ENCODE measurements at places on chromosomes 5 and 9.
A peak's percentile ranks its signal among the peaks of the same experiment; 100 is the strongest.

GRCh38 chr5:112787896-112788295, 50.2 kb downstream of the APC start:
- no peak for DNase-seq

GRCh38 chr9:88342246-88342645, 46.0 kb upstream of the SPIN1 start:
- DNase-seq, result no peak

DNA sequence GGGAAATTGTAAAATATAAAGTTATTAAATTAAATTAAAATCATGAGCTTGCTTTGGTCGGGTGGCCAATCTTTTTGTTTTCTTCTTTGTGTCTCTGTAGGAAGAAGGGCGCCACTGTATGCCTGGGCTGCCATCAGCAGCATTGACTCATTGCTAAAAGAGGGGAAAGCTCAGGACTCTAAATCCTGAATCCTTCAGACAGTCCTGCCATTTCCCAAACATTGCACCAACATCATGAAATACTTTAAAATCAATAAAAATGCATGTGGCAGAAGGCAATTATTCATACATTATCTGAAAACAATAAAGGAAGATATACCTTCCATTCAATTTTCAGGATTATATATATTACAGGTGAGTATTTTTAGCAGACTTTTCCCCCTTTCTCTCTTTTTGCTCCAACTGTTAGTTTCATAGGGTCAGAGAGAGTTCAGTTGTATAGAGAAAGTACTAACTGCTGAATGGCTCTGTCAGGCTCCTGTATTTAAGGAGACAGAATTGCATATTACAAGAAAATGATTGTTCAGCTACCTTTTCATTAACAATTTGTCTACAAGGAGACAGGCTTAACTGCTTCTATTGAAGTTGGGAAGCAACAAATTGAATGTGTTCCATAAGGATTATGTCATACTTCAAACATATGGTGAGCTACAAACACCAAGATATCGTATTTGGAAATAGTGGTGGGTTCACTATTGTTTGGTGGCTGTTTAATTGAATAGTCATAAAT, 95.7 kb downstream of the ATPSCKMT start:
- DNase-seq, result no peak

GRCh38 chr5:6082685-6083084, 295.7 kb downstream of the MED10 start:
- no peak for DNase-seq

DNA sequence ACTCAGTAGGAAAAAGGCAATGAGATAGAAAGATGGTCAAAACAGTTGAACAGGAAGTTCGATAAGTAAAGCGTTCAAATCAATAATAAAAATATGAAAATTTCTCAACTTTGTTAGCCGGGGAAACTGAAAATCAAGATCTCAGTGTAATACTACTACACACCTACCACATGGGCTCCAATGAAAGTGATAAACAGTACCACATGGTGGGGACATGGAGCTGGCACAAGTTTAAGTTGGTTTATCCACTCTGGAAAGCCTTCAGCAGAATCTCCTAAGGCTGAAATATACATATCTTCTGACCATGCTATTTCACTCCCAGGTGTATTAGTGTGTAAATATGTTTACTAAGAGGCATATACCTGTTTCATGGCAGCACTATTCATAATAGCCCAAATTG, 126.8 kb downstream of the NXNL2 start:
- DNase-seq, result no peak

GRCh38 chr9:107471552-107471951, 18.0 kb downstream of the KLF4 start:
- DNase-seq, result no peak

DNA sequence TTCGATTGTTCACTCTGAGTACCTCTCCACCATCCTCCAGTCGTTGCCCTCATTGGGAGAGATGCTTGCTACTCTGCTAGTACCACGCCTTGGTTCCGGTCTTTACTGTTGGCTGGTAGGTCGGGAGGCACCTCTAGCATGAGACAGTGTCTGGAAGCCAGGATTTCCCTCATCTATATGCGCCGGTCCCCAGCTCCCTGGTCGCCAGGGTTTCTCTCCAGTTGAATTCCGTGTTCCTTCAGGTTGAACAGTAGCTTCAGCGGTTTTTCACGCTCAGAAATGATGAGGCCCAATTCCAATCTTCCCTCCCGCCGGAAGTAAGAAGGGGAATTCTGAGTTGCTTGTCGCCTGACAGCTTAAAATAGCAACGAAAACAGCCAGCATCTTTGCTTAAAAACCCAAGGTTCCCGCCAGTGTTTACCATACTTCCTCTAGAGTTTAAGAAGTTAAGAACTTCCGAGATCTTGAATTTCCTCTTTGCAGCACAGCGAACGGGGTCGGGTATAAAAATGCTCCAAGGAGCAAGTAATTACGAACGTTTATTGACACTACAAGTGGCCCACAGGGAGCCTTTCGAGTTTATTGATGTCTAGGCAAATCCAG, 1.3 kb upstream of the ST8SIA4 start:
- DNase-seq, result peak; percentile 67

DNA sequence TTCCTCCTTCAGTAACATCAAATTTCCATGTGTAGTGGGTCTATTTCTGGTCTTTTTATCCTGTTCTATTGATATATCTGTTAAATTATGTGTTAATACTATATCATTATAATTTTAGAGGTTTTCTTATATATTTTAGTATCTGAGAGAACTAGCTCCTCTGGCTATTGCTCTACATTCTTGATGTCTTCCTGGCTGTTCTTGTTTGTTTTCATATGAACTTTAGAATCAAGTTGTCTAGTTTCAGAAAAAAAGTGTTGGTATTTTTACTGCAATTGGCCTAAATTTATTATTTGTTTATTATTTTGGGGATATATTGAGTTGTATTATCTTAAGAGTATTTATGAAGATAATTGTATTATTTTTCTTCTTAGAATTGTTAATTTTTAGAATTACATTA, 128.0 kb upstream of the ZNF618 start:
- DNase-seq, result no peak

DNA sequence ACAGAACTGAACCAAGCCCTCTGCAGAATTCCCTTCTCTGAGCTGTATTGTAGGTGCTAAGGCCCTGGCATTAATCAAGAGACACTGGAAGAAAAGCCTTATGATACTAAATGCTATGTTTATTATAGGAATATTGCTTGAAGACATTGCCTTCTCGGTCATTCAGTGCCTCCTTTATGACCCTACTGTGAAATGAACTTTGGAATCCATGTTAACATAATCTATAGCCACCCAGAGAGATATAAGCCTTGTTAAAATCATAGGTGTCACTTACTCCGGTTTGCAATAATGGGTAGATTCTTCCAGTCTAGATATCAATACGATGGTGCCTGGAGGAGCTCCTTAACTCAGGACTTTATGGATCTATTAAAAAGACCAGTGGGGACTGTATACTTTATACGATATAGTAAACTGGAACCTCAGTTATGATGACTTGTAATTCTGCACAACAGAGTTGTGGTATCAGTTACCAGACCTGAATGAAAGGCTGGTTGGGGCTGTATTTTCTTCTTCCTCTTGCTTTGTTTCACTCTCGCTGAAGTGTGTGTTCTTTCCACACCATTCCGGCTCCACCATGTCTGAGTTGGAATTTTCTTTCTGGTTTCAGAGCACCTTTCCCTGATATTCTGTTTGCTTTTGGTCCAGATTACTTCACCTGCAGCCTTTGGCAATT, 154.5 kb downstream of the DROSHA start:
- no peak for DNase-seq

DNA sequence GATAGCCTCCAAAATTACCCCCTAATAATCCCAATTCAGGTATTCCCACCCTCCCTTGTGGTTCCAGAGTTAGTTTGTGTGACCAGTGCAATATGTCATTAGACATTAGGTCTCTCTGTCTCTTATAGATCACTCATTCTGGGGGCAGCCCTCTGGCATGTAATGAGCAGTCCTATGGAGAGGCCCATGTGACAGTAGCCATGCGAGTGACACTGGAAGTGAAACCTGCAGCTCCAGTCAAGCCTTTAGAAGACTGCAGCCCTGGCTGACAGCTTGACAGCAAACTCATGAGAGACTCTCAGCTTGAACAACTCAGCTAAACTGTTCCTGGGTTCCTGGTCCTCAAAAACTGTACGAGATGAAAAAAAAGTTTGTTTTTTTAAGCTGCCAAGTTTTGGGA, 54.0 kb upstream of the HSPB3 start:
- no peak for DNase-seq

GRCh38 chr5:150352244-150353031, 5.1 kb upstream of the TCOF1 start:
- DNase-seq, result no peak

GRCh38 chr9:107065549-107065948, 202.6 kb downstream of the ZNF462 start:
- no peak for DNase-seq

DNA sequence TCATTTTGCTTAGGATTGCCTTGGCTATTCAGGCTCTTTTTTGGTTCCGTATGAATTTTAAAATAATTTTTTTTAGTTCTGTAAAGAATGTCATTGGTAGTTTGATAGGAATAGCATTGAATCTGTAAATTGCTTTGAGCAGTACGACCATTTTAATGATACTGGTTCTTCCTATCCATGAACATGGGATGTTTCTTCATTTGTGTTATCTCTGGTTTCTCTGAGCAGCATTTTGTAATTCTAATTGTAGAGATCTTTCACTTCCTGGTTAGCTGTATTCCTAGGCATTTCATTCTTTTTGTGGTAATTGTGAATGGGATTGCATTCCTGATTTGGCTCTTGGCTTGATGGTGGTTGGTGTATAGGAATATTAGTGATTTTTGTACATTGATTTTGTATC, 6.3 kb upstream of the UBE2QL1 start:
- DNase-seq, result no peak

- no peak for DNase-seq
Observed at GRCh38 chr9:108463932-108464606, 391.7 kb downstream of the ACTL7B start.

GRCh38 chr9:114405294-114406034, 17.7 kb upstream of the AKNA start:
- peak; percentile 83 for DNase-seq

DNA sequence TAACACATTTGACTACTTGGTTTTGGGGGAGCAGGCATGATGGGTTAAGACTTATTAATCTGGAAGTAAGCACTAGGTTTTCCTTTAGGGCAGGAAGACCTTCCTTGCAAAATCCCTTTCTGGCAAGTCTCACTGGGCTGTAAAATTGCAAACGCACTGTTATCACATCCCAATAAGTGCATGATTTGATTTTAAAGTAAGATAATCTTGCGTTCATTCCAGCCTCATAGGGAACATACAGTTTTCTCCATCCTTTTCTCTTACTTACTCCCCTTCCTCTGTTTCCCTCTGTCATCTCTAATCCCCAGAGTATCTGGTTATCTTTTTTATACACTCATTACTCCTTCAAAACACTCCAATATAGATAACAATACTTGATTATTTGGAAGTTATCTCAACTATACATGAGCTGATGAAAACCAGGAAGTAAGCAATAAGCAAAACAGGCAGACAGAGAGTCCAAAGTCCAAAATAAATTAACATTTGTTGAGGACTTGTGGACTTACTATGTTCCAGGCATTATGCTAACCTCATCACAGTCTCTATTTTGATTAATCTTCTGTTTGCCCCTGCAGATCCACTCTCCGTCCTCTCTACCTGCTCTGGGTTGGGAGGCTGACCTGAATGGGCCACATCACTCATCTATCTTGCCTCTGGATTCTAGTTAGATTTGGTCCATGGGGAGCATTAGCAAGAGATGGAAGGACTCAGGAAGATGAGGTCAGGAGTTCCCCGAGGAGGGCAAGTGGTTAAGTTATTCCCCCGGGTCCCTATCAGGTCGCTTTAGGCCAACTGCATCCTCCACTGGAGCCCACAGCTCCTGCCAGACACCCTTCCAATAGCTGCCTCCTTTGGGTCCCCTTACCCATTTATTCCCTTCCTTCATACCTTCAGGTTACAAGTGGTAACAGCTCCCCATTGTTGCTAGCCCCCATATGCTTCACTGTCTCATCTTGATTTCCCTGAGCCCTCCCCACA, 60.2 kb downstream of the SLC22A5 start:
- DNase-seq, result no peak

DNA sequence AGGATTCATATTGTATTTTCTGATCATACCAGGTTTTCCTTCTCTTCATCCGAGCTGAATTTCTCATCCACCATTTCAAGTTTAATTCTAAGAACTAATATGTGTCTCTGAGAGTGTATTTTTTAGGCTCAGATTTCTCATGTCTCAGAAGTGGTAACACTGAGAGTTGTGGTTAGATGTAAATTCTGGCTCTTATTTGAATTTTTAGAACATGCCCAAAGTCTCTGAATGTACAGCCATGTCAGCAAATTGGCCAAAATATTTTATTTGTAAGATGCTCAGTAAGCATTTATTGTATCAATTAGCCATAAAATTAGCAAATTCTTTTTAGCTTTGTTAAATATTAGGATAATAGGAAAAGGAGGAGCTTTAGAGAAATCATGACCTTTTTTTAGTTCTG, 16.6 kb downstream of the SV2C start:
- no peak for DNase-seq

GRCh38 chr9:117772960-117773359, 68.8 kb downstream of the TLR4 start:
- DNase-seq, result no peak

DNA sequence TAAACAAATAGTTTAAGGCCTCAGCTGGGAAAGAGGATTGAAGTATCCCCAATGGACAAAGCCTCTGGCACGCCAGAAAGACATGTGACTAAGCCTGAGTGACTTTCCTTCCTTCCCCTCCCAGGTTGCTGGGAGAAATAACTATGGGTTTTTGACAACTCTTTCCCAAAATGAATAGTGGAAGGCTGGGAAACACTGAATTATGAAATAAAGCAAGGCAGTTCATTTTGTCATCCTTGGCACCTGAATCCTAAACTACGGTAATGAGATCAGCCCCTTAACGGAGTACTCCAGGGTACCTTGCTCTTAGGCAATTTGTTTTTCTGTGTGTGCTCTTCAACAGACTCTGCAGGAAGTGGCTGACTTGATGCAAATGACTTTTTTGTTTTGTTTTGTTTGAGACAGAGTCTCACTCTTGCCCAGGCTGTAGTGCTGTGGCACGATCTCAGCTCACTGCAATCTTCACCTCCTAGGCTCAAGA, 75.2 kb downstream of the LMNB1 start:
- DNase-seq, result no peak

GRCh38 chr9:97470076-97470475, 31.4 kb upstream of the TMOD1 start:
- DNase-seq, result no peak

DNA sequence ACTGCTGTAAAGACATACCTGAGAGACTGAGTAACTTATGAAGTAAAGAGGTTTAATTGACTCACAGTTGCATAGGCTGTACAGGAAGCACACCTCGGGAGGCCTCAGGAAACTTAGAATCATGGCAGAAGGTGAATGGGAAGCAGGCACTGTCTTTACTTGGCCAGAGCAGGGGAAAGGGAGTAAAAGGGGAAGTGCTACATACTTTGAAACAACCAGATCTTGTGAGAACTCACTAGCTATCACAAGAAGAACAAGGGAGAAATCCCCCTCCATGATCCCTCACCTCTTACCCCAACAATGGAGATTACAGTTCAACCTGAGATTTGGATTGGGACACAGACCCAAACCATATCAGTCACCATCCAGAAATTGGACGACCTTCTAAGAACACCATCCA, 1285.8 kb upstream of the CDH9 start:
- no peak for DNase-seq

- no peak for DNase-seq
Observed at GRCh38 chr9:27468462-27469110, 55.5 kb upstream of the IFNK start.

GRCh38 chr5:150616024-150616470, 24.4 kb upstream of the SYNPO start:
- no peak for DNase-seq
